ENCODE measurements at places on chromosomes 2 and 18.

- no peak for DNase-seq
Observed at GRCh38 chr18:5284808-5285207, 10.7 kb downstream of the ZBTB14 start.

DNA sequence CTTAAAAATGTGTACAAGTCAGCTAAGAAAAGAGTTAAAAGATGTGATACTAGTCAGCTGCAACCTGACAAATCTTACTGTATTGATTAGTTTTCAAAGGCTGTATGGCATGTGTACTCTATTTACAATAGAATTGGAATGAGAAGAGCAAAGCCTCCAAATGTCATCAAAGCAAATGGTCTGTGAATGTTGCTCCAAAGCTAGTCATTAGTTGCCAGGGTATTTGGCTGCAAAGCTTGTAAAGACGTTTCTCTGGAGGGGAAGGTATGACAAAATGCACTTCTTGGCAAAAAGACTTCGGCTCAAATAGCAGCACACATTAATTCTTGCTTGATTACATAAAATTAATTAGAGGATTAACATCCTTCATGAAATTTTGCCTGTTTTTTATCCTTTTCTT lies 59.3 kb downstream of the ETAA1 start:
- DNase-seq, result peak; percentile 62

GRCh38 chr18:59715966-59716369 lies 18.7 kb upstream of the CCBE1 start:
- DNase-seq, result no peak

GRCh38 chr2:239086325-239087020 lies 238.6 kb downstream of the TWIST2 start:
- no peak for DNase-seq

GRCh38 chr18:66630831-66631230 lies 26.9 kb upstream of the CDH19 start:
- no peak for DNase-seq

DNA sequence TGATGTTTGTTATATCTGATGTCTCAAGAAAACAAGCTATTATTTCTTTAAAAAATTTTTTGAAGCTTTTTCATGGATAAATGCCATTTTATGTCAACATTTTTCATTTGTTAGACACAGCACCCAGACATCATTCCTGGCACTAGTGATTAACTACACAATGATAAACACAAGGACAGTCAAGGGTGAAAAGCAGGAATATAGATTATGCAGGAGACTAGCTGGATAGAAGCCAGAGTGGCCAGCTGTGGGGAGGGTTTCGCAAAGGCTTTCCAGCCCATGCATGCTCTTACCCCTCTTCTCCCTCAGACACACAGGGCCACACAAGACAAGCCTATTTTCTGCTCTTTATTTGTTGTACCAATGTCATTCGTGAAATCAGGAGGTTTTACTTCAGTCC lies 127.1 kb upstream of the TTC39C start:
- DNase-seq, result peak; percentile 92

- no peak for DNase-seq
Observed at GRCh38 chr2:122905431-122905830, 1119.7 kb upstream of the CNTNAP5 start.

GRCh38 chr2:7899241-7899640 lies 782.6 kb upstream of the ID2 start:
- peak; percentile 78 for DNase-seq

- no peak for DNase-seq
Observed at GRCh38 chr2:223805008-223805407, 32.4 kb downstream of the AP1S3 start.

- no peak for DNase-seq
Observed at GRCh38 chr18:48073211-48073930, 142.9 kb upstream of the SMAD2 start.

All from NCI-H345 (cell line).